Stimulated activated CD8-positive, alpha-beta memory T cell treated with anti-CD3 and anti-CD28 coated beads, Interleukin-4, amount 100 ng/mL, for 1 hour (primary cell): ENCODE measurements at places on chromosomes 2 and 18.

GRCh38 chr18:79916546-79917168, 34.8 kb downstream of the SLC66A2 start:
- DNase-seq: no peak

GRCh38 chr2:85475799-85476490, 57.4 kb downstream of the SH2D6 start:
- no peak for DNase-seq

- no peak for DNase-seq
Measured at GRCh38 chr2:239054921-239055320, 207.0 kb downstream of the TWIST2 start.

GRCh38 chr2:157443795-157444640, at the start of gene CYTIP:
CYTIP (minus strand) TSS chr2:157444089; CDS start chr2:157444020, 69 bp downstream.
- no peak for DNase-seq

- no peak for DNase-seq
Measured at GRCh38 chr18:32349728-32350395, 120.8 kb downstream of the GAREM1 start.

DNA sequence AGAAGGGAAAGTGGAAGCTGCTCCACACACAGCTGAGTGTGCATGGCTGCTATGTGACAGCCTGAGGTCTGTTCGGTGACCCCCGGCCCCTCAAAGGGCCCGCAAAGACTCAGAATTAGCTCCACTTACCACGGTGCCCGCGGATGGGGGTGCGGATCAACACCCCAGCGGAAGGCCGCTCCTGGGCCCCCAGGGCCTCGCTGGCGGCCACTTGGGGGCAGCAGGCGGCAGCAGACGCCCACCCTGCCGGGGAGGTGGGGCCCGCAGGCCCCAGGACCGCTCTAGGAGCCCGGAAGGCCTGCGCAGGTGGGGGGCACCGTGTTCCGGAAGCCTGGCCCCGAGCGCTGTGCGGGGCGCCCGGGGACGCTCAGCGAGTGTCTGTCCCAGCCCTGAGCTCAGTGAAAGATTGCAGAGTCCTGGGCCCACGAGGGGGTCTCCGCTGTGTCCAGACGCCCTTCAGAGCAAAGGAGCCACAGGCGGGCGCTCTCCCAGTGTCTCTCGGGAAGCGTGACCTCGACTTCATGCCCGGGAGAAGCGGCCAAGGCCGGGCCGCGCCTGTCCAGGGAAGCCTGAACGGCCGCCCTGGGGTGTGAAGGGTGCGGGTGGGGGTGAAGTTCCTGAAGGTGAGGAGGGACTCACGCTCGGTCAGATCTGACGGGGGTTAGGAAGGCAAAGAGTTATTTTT, 118.7 kb downstream of the VAPA start:
- DNase-seq: no peak

DNA sequence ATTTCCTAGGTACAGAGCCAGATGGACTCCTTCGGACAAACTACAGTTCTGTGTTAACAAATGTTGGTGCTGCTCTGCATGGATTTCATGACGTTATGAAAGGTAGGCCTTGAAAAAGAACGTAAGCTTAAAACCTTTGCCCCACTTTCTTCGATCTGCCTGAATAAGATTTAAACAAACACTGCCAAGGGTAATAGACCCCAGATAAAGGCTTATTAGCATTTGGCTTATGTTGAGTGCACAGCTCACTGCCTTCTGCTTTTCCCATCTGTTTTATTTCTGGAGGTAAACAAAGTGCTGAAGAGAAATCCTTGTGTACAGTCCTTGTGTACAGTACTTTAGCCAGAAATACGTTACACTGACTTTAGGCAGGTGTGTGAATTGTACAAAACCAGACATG, 50.0 kb upstream of the STON1 start:
- DNase-seq: no peak

DNA sequence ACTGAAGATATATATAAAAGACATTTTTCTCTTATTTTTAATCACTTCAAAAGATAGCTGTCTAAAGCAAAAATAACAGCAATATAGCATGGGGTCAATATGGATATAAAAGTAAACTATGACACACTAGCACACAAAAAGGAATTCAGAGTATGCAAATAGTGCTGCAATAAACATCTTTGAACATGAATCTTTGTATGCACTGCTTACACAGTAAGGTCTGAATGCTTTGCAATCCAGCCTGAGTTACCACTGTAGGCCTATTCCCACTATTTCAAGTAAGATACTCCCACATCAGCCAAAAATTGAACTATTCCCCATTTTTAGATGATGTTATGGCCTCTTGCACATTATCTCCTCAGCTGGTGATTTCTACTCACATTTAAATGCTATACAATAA, 27.4 kb upstream of the ERCC3 start:
- DNase-seq: no peak

DNA sequence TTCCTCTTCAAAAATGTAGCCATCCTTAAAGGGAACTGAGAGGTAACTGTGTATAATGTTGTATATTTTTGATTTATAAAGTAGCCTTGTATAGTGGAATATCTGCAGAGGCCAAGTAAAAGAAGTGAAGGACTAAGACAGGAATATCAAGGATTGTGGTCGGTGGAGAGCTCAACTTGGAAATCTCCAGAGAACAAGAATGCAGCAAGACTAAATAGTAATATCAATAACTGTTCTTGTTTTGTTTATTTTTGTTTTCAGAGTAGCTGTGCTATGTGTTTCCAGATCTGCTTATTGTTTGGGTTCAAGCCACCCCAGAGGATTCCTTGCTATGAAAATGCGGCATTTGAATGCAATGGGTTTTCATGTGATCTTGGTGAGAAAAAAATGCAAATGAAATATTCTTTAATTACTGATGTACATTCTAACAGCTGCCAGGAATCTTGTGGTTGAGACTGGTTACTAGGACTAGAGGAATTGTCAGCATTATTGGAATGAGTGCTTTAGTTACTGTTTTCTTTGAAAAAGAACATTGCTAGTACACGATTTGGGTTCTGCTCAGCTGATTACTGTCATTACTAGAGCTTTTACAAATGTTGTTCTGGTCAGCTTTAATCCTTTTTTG, 25.0 kb downstream of the FASTKD2 start:
- no peak for DNase-seq

GRCh38 chr2:119104414-119104813, 54.1 kb downstream of the C1QL2 start:
- no peak for DNase-seq

DNA sequence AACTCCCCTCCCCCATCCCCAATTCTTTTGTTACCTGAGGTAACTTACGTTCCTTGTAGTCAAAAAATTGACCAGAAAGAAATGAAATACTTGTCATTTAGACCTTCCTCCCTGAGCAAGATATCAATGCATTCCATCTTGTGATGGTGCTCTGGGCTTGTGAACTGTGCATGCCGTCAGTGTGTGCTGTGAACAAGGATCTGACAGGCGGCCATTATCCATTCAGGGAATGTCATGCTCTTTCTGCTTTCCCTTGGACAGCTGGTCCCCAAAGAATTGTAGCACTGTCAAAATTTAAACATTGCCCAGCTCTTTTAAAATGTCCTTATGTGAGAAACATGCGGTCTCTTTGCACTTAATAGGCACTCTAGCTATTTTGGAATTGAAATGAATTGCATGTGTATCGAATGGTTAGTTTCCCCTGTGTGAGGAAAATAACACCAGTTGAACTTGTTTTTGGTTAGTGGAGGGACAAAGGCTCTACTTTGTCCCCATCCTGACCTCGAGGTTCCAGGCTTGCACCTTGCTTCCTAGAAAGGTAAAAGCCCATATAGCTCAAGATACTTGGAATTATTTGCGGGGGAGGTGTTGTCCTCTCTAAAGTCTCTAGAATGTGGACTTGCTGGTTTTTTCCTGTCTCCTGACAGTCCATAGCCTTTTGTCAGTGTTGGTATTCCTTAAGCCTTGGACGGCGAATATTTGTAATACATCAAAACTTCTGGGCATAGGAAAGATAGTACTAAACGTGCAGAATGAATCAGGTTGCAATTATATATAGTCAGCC, 350.9 kb downstream of the NUP35 start:
- no peak for DNase-seq

GRCh38 chr2:172921532-172922236, 154.0 kb upstream of the MAP3K20 start:
- DNase-seq: no peak
